ENCODE measurements at places on chromosomes 16 and 17. TPM values are rescaled to one million over a fixed set of nuclear protein-coding genes. Genes with fewer than 3 reads are reported as not detected.

DNA sequence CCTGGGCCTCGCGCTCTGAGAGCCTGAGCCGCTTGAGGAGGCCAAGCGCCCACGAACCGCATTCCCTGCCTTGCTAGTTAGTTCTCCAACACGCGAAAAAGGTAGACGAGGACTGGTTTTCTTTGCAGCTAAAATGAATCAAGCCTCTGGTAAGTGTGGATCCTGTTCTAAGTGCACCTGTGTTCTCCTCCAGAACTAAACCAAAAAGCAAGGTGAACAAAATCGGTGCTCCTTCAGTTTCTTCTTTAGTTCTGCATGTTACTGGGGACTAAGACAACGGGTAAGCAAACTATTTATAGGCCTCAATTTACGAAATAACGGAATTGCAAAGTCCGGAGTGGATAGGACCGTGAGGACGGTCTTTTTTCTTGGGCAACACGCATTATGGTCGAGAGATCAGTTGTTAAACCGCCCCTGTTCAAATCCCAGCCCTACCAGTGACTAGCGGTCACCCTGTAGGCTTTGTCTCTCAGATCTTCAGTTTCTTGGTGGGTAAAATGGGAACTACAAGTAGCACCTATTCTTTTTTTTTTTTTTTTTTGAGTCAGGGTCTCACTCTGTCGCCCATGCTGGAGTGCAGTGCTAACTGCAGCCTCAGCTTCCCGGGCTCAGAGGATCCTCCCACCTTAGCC is 993 bp upstream of the ANKRD11 start:
- DNase-seq: no peak

DNA sequence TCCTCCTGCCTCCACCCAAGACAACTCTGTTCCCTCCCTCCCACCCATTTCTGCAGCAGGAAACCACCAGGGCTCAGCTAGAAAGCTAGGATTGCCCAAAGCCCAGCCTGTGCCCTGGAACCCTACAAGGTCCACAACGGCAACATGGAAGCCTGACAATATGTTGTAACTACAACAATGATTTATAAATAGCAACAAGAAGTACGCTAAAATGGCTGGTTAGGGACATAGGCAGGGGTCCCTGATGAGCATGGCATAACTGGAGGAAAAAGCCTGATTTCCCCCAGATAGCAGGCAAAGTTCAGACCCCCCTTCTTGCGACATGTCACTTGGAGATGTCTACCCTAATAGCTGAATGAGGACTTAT is 6.6 kb downstream of the ST3GAL2 start:
- no peak for DNase-seq

SLC47A1 gene
- total RNA-seq: 1.0 TPM

PIGL gene
- 25.4 TPM for total RNA-seq

DPEP2 gene
- total RNA-seq: 0.96 TPM
